ENCODE measurements at places on chromosomes 11 and 22.

DNA sequence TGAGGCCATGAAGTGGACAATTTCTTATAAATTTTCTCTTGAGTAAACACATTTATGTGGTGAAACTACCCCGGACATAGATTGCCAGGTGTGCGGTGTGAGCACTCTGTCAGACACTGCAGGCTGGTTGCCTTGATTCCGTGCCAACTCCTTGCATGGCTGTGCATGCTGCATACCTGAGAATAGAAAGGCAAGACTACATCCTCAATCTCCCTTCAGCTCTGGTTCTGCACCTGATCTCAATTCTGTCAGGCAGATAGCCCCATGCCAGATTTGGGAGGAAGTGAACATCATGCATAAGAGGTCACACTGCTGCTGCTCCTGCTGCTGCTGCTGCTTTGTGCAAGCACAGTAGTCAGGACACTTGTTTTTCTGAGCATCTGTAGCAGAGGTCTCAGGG is 42.5 kb upstream of the DEUP1 start:
- DNase-seq: no peak

DNA sequence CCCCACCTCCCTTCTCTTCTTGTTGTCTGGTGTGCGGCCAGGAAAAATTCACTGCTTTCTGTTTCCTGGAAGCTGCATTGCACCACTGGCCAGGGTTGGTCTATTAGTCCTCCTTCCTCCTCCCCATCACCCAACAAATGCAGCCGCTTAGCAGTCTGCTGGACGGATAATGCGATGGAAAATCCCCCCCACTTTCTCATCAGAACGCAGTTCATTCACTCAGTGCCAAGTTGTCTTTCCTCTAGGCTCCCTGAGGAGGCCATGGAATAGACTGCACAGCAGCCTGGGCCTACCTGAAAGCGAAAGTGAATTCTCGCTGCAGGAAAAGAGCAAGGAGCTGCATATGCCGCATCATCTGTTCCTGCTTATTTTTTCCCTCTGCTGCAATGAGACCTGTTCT is 513.6 kb downstream of the METTL15 start:
- DNase-seq: no peak

- peak; percentile 33 for DNase-seq
These were observed 11.7 kb upstream of the CSTF3 start for GRCh38 chr11:33172996-33173395.

DNA sequence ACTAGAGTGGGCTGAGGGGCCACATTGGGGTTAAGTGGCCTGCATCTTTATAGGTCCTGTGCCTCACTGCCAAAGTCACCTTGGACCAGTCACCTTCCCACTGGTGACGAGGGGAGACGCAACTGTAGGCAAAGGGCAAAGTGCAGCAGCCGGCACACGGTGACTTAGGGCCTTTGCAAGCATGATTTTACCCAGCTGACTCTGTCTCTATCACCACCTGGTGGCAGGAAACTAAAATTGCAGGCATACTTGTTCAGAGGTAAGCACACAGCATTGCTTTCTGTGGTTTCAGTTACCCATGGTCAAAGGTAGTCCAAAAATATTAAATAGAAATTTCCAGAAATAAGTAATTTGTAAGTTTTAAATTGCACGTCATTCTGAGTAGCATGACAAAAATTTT is 1164.4 kb downstream of the BRD1 start:
- DNase-seq: no peak

DNA sequence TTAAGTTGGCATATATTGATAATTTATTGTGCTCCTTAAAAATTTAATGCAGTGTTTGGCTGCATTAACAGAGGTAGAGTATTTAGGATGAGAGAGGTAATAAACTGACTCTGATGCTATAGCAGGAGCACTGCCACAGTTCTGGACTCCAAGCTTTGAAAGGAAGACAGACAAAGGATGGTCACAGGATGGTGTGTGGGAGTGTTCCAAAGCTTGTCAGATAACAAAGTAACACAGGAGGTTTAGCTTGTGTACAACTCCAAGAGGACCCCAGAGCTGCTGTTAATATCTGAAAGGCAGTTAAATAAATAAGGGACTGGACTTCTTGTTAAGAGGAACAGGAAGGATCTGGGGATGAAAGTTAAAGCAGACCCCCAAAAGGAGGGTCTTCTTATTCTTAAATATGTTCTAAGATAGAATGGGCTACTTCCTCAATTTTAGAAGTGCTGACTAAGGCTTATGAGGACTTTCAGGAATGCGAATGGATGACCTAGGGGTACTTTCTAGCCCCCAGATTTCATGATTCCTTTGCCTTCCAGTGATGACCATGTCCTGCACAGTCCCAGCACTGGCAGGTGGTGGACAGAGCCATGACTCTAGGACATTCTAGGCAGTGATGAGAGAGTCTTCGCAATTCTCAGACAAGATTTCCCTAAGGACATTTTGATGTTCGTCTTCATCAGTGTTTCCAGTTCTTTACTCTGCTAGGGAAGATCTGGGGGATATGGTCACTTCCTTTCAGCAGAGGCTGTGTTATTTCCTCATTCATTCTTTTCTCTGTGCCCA is 149.1 kb upstream of the RASSF10 start:
- no peak for DNase-seq

DNA sequence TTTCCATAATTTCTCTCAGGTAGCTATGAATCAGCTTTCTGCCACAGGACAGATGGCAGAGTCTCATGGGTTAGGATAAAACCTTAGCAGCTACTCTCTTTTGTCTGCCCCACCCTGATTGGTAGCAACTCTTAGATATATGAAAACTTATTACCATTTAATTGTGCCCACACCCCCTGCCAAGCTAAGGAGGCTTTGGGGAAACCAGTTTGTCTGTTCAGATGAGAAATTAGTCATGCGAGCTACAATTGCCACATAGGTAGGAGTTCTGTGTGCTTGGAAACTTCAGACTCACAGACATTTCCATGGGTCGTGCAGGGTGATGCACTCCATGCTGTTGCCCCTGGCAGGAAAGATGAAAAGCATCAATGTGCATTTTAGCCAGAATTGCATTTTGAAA is 39.9 kb downstream of the CD44 start:
- peak; percentile 72 for DNase-seq

- no peak for DNase-seq
These were observed 76.7 kb upstream of the FAM181B start for GRCh38 chr11:82810326-82810725.

DNA sequence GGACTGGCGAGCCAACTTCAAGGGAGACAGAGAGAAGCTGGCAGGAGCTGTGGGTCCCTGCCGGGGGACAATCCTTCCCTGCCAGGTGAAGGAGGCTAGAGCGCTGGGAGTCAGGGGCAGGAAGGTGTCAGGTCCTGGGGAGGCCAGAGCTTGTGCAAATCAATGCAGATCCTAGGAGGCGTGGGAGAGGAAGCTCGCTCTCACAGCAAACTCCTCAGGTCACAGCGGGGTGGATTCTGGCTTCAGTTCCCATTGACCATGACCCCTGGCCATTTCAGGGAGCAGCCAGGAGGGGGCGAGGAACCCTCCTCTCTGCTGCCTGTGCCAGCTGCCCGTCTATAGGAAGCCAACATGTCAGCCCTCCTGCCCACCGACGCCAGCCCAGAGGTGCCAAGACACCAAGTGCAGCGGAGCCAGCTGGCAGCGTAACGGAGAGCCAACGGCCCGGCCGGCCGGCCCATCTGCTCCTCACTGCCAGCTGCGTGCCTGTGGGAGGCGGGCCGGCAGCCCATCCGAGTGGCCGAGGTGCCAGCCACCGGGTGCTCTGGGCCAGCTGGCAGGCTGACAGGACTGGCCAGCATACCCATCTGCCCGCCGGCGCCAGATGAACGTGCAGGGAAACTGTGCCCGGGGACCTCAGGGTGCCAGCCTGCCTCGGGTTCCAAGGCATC is 374.8 kb downstream of the MIAT start:
- DNase-seq: peak; percentile 5

- DNase-seq: no peak
These were observed 13.1 kb upstream of the TTLL12 start for GRCh38 chr22:43200031-43200430.

DNA sequence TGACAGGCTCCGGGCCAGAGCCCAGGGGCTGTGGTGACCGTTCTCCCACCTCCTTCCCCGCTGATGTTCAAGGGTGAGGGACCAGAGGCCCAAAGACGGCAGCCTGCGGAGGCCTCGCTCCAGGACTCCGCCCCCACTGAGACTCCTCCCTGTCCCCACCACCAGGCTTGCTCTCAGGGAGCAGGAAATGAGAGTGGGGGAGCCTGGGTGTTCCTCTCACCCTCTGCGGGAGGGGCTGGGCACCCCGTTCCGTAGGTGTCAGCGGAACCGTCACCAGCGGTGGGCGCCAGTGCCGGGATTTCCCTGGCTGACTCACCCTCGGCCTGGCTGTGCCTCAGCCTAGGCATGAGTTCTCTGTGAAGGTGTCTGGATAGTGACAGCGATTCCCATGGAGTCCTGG is 15.7 kb downstream of the DAGLA start:
- DNase-seq: peak; percentile 90

DNA sequence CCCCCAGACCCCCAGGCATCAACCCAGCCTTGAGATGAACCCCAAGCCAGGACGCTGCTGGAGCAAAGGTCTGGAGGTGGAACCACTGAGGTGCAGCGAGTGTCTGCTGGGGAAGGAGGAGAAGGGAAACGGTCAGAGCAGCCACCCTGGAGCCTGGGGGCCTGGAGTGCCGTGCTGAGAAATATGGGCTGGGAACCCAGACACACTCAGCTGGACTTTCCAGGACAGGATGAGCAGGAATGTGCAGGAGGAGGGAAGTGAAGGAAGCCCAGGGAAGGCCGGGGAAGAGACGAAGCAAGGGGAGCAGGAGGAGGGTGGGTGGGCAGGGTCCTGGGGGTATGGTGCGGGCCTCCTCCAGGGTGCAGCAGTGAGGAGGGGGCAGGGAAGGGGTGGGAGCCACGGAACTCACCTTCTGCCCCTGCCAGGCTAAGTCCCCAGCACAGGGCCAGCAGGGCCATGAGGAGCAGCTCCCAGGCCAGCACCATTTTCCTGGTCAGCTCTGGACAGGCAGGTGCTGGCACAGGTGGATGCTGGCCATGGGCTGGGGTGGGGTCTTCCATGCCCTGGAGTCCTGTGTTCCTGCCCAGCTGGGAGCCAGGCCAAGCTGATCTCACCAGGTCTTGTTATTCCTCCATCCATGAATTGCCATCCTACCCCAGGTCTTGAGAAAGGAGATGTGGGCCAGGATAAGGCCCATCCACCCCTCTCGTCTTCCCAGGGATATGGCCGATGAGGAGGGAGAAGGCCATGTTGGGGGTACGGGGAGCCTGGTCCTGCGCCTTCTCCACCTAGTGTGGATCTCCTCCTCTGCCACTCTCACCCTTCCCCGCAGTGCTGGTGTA is 40.0 kb downstream of the CSF2RB start:
- DNase-seq: no peak

DNA sequence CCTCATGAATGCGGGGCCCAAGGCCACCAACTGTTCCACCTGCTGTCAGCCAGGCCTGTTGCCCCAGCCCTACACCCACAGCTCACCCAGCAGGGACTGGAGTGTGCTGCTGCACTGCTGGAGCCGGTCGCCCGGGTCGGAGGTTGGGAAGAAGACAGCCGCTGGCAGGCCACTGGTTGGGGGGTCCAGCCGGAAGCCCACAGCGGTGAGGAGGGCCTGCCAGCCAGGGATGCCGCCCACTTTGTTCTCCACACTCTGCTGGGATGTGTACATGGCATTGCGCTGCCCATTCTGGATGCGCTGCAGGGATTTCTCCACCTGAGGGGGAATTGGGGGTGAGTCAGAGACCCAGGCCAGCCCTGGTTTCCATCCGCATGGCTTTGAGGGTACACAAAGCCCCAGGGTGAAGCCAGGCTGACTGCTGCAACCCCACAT is 74.2 kb upstream of the PITPNB start:
- no peak for DNase-seq

DNA sequence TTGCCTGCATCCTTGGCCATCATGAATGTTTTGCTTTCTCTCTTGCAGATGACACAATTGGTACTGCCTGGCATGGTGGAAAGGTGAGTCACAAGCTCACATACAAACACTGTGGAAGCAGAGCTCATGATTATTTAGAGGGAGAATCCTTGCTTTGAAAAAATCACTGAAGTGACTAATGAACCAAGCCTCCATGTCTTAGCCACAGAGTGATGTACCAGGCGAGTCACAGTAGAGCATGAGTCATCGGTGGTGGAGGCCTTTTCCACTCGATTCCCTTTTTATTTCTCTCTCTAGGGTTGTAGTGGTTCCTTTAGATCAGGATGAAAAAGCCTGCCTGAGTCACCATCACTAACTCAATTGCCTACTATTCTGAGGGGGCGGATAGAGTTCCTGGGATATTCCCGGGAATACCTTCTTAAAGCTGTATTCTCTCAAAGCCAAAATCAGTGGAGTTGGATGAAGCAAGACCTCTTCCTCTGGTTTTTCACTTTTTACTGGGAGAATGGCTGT is 49.6 kb upstream of the ALKBH3 start:
- DNase-seq: peak; percentile 97
